ENCODE measurements at places on chromosomes 2 and 18.
A peak's percentile ranks its signal among the peaks of the same experiment; 100 is the strongest.

GRCh38 chr2:229474125-229474524 lies 203.0 kb upstream of the PID1 start:
- DNase-seq: no peak

DNA sequence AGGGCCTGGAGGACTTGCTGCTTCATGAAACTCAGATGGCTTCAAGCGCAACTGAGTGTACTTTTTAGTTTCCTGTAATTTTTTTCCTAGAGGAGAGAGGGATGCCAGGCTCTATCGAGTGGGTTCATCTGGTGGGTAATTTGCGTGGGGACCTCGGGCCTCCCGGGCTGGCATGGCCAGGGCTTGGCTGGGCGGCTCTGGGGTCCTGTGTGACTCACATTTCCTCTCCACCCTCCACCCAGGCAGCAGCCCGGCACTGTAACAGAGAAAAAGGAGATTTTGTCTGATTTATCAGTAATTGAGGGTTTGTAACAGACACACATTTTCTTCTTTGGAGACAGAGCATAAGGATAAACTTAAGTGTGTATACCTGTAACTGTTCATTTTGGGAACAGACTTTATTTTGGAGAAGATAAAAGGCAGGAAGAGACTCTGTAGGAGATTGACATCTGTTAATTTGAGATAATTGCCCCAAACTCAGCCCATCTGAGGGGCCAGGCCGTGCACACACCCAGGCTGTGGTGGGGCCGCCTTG lies 64.3 kb downstream of the NFATC1 start:
- DNase-seq: no peak

- DNase-seq: no peak
Observed at GRCh38 chr18:32460171-32460731, 10.4 kb downstream of the GAREM1 start.

DNA sequence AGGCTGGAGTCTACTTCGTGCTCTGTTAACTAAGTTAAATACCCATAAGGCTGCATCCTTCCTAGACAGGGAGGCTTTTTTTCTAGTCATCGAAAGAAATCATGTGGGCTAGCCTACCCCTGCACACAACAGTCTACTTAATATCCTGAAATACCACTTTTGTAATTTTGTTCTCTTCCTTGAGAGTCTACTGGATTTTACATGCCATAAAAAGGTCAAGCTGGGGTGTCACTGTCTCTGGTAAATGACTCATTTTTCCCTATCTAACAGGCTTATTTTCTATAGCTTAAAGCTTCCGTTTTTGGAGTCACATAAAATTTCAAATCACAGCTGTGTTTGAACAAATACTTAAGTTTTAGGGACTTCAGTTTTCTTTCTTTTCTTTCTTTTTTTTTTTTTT lies 10.7 kb upstream of the STAM2 start:
- no peak for DNase-seq

DNA sequence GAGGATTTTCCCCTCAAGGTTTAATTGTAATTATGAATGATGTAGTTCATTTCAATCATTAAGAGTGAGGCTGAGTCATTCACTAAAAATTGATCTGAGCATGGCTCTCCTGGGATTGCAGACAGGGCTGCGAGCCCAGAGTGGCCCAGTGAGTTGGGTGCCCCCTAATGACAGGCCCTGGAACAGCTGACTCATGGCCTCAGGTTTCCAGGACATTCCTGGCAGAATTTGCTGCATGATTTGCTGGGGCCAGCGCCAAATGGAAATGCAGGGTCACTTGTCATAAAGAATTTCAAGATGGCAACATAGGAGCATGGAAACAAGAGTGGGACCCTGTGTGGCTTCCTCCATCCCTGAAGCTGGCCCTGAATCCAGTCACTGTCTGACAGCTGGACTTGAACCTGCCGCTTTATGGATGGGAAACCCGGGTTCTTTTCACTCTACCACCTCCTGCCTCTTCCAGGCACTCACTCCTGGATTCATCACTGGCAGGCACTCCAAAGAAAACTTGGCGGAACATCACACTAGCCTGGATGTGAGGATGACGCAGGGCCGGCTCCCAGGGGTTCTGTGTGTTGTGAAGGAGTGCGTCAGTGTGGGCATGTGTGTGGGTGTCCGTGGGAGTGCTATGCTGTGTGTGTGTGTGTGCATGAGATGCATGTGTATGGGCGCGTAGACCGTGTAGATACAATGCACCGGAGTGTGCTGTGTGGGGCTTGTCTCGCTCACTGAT lies 15.2 kb downstream of the OTOF start:
- peak; percentile 66 for DNase-seq

DNA sequence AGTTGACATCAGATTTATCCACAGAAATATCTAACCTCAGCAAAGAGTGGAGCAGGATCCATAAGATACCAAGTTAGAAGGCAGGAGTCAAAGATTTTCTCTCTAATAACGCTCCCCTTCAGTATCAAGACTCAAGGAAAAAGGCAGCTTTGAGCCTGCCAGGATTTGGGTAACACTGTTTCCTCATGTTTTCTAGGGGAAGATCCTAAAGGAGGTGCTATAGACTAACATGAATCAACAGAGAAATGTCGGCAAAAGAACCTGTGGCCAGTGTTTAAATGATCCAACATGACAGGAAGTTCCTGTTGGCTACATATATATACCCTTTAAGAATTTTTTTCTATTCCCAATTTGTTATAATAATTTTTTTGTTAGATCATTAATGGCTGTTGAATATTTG lies 402.3 kb downstream of the TGIF1 start:
- no peak for DNase-seq

DNA sequence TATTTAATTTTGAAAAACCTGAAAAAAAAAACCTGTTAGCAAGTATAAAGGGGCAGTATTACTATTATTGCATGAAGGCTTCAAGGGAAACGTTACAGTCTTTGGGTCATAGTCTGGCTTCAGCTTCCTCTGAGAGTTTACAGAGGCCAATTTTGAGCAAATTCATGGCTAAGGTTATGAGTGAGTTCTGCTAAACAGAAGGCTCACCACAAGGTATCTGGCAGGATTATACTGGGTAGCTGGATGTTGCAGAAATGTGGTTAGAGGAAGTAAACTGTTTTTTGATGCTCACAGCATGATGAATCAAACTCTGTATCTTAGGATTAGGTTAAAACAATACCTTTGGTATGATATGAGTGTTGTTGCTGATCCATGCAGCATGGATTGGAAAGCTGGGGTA lies 9.3 kb downstream of the MRPL19 start:
- no peak for DNase-seq

DNA sequence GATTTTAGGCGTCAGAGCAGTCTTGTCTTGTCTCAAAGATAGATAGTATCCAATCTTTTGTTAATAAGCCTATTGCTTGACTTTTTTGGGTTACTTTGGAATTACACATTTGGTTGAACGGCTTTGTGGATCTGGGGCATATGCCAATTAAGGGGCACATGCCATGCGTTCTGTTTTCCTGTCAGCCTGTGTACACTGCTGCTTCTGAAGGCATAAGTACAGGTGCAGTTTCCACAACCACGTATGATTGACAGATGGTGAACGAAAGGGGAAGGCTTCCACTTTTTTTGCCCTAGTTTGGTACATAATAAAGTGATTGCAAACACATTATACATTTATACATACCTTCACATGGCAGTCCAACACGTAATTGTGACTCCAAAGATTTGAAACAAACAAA lies 102.3 kb downstream of the RAPH1 start:
- DNase-seq: no peak

DNA sequence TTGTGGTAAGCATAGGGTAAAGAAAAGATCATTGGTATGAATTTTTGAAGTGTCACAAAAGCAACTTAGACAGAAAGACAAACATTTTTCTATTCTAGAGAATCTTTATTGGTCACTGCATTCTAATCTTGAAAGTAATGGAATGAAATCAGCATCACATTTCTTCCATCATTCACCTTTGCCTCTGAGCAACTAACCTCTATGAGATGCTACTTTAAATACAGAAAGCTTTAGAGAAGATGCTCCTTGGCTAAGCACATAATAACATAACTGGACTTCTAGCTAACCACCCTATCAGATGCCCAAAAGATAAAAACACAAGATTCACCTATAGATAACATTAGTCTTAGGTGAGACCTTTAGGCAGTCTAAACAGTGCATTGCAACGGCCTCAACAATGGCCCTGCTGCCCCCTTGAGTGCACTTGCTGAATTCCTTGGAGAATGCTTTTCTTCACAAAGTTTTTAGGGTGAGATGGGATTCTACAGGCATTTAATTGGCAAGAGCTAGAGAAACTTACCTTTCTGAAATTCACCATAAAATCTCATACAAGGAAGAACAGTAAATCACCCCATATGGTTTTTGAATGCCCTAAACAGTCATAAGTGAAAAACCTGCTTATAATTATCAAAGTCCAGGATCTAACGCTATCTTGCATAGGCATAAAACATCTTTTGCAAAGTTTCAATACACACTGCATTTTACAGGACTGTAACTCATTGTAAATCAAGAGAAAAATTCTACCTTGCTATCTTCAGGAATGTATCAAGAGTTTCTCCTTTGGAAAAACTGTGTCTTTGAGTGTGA lies 791.3 kb upstream of the CHAC2 start:
- DNase-seq: no peak

GRCh38 chr2:108925735-108926134 lies 63.3 kb downstream of the EDAR start:
- DNase-seq: no peak

DNA sequence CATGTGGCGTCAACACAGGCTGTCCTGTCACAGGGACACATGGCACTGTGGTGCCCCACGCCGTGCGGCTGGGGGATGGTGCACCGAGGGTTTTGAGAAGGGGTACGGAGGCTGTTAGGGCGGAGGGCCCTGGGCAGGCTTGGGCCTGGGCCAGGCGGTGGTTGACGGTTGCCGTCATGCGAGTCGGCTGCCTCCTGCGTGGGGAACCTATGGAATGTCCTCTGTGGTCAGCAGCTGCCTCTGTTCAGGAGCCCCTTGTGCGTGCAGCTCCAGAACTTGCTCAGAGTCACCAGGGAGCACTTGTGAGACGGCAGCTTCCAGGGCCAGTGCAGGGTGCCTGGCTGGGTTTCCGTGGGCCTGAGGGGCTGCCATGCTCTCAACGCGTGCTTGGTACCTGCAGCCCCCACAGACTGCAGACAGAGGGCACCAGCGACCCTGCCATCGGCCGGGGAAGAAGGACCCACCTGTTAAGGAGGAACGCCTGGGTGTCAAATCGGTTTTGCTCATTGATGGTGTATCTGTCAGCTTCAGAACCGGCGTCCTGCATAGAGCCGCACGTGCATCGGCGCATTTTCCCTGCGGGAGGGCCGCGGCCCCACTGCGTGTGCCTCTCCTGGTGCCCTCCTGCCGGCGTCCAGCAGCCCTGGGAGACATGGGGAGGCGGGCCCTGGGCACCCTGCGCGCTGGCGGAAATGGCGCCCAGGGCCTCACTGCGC lies 10.0 kb upstream of the D2HGDH start:
- no peak for DNase-seq

DNA sequence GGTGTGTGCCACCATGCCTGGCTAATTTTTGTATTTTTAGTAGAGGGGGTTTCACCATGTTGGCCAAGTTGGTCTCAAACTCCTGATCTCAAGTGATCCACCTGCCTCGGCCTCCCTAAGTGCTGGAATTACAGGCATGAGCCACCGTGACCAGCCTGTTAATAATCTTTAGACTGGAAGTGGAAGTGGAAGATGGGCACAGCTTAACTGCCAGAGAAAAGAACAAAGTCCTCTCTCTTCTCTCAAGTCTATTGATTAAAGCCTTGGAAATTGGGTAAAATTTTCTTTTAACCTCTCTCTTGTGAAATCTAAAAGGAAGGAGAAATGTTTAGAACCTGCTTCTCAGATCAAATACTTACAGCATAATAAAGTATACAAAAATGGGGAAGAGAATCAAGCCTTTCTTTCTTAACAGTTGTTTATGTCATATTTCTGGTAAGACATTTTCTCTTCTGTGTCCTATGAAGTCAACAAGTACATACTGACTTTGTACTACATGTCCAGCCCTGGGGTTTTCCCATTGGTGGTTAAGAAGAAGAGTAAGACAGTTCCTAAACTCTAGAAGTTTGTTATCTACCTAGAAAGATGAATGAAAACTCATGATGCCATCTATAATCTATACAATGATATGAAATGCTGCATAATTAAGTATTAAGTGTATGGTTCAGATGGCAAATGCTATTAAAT lies 4.6 kb downstream of the TMEM169 start:
- no peak for DNase-seq

DNA sequence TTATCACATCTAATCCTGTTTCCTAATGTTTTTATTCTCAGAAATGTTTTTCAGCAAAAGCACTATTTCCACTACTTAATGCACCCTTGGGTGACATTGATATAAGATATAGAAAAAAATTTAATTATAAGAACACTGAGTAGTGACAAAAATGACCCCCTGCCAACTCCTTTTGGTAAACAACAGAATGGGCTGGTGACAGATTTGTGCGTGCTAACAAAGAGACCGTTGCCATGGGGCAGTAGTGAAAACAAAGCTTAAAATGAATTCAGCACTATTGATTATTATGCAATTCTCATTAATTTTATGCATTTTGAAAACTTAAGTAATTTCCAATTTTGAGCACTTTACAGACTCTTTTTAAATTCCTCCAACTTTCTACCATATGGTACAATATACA lies 33.1 kb downstream of the RDH14 start:
- no peak for DNase-seq

DNA sequence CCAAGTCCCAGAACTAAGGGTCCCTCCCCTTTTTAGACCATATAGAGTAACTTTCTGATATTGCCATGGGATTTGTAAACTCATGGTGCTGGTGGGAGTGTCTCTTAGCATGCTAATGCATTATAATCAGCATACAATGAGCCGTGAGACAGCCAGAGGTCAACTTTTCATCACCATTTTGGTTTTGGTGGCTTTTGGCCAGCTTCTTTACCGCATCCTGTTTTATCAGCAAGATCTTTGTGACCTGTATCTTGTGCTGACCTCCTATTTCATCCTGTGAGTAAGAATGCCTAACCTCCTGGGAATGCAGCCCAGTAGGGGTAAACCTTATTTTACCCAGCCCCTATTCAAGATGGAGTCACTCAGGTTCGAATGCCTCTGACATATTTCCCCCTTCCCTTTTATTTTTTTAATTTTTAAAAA lies 148.2 kb downstream of the PHLPP1 start:
- DNase-seq: no peak

DNA sequence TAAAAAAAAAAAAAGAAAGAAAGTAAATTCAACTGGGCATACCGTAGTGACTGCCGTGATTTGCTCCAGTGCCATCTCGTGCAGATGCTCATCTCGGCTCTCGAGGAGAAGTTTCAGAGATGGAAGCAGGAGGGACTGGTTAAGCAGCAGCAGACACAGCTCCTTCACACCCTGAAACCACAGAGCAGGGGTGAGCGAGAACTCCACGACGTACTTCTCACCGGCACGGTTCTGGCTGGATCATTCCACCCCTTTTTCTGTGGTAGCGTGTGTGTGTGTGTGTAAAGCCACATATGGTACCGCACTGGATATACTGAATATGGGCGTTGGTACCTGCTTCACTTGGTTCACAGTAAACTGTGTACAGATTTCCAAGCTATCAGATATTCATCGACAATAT lies 382.2 kb downstream of the NBAS start:
- DNase-seq: no peak

- no peak for DNase-seq
Observed at GRCh38 chr2:80222644-80223043, 81.9 kb downstream of the LRRTM1 start.

All from fibroblast of gingiva (primary cell).